ENCODE measurements at places on chromosomes 16 and 17.

- no peak for DNase-seq
These were observed 15.1 kb downstream of the GNPTG start for GRCh38 chr16:1366712-1367299.

DNA sequence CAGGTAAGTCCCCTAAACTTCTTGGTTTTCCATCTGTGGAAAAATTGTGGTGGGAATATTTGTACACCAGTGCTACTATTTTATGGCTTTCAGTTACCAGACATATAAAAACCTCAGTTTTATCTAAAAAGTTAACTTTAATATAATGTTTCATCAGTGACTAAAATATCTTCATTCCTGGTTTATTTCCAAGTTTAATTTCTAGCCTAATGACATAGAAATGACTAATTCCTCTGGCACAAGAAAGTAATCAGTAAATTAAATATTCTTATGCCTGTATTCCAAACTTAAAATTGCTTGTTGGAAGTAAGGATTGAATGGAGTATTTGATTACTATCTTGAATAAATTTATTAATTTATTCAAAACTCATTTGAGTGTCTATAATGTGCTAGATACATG lies 757.0 kb downstream of the CDH11 start:
- DNase-seq, result no peak

- DNase-seq, result no peak
These were observed 10.0 kb upstream of the C1QTNF8 start for GRCh38 chr16:1105888-1106620.

DNA sequence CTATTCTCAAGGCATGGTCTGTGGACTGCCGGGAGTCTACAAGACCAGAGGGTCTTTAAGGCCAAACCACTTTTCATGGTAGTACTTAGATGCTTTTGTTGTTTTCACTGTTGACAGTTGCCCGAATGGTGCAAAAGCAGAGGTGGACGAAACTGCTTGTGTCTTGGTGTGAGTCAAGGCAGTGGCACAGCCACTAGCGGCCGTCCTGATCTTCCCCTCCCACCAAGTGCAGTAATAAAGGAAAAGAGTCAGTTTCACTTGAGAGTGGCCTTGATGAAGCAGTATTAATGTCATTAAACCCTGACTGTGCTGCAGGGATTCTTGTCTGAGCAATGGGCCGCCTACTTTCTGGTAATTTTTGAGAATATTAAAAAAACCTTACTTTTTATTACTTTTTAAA lies 109.1 kb downstream of the PRKCA start:
- no peak for DNase-seq

- no peak for DNase-seq
These were observed 13.2 kb downstream of the GRIN2A start for GRCh38 chr16:10169031-10169430.
